ENCODE measurements at places on chromosomes 7 and 10.

GRCh38 chr10:32713560-32713959, 244.5 kb downstream of the ITGB1 start:
- DNase-seq: no peak

- DNase-seq: no peak
Measured at GRCh38 chr7:30148951-30149459, 14.2 kb downstream of the MTURN start.

- no peak for DNase-seq
Measured at GRCh38 chr7:119392-120163, 72.8 kb upstream of the FAM20C start.

- no peak for DNase-seq
Measured at GRCh38 chr7:1513657-1514095, 9.5 kb upstream of the INTS1 start.

DNA sequence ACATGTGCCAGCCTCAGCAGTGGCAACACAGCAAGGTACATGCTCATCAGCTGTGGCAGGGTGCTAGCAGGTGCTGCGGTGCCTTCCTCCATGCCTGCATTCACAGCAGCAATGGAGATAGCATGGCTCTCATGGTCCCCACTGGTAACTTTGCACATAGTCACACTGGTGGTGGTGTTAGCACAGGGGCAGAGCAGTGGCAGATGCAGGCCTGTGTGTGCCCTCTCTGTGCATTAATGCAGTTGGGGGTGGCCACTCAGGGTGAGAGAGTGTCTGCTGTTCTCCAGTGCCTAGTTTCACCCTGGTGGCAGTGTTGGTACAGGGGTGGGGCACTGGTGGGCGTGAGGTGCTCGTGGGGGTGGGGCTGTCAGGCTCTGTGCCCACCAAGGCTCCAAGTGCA, 17.7 kb upstream of the PPP1R3A start:
- DNase-seq: no peak

DNA sequence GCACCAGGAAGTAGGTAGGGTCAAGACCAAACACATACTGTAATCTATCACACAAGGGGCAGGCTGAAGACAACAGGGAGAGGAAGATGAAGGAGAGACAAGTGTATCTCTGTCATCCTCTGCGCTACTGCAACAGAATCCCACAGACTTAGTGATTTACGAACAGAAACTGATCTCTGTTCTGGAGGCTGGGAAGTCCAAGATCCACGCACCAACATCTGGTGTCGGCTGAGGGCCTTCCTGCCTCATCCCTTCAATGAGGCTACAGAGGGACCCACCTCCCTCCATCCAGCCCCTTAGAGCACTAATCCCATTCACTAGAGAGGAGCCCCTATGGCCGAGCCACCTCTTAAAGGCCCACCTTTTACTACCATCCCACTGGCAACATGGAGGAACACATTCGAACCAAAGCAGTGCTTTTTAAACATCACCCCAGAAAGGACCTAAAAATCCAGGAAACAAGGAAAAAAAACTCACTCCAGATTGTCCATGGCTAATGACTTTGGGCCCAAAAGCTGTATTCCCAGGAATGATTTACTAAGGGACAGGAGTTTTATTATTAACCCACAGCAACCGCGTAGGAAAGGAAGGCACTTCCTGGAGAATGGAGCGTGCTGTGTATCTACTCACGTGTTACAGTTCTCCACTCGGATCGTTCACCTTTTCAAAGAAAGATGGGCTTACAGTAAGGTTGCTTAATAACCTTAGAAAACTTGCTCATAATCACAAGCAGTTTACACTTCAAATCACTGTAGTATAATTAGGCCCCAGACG, 4.2 kb downstream of the BNIP3 start:
- no peak for DNase-seq

DNA sequence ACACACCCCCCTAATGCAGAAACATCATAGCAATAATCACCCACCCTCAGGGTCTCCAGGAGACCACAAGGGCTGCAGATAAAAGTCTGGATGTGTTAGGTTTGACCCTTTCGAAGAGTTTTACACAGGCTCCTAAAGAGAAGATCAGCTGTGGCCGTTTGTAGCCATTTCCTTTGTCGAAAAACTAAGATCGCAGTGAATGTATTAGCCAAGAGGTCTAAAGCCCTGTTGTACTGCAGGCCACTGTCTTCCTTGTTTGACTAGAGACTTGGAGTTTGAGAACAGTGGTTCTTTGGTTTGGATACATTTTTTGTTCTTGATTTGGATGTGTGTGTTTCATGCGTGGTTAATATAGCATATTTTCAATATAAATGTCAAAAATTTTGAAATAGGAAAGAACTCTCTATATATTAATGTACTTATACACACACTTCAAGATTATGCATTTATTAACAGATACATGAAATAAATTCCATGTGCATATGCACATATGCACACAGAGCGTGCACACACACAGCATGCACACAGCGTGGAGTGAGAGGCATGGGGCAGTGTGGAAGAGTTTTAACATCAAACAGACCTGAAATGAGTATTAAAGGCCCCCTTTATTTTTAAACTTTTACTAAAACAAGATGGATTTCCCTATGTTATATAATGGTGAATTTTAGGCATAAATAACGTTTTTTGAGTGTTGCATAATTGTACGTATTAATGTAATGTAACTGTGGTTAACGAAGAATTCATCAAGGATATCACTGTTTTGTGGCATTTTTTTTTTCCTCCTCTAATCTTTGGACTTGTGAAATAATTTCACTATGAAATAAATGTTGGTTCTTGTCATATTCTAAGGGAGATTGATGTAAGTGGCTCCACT, 2.2 kb downstream of the IKZF1 start:
- DNase-seq: no peak

GRCh38 chr10:48389272-48389671, 82.8 kb downstream of the MAPK8 start:
- no peak for DNase-seq

DNA sequence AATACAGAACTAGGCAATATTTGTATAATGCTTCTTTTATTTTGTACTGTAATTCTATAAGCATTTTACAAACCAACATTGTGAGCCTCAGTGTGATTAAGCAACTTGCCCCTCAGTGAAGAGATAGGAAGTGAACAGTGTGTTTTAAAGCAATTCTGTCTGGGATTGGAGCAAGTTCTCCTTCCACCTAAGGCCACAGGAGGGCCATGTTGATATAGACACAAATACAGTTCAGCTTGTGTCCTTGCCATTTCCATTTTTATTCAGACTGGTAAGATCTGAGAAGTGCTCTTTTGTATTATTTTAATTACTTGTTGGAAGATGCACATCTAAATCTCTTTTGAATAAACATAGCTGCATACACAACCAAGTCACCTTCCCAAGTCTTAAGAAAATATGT, 416.3 kb upstream of the COBL start:
- no peak for DNase-seq

- no peak for DNase-seq
Measured at GRCh38 chr10:28566458-28567015, 33.6 kb downstream of the WAC start.

DNA sequence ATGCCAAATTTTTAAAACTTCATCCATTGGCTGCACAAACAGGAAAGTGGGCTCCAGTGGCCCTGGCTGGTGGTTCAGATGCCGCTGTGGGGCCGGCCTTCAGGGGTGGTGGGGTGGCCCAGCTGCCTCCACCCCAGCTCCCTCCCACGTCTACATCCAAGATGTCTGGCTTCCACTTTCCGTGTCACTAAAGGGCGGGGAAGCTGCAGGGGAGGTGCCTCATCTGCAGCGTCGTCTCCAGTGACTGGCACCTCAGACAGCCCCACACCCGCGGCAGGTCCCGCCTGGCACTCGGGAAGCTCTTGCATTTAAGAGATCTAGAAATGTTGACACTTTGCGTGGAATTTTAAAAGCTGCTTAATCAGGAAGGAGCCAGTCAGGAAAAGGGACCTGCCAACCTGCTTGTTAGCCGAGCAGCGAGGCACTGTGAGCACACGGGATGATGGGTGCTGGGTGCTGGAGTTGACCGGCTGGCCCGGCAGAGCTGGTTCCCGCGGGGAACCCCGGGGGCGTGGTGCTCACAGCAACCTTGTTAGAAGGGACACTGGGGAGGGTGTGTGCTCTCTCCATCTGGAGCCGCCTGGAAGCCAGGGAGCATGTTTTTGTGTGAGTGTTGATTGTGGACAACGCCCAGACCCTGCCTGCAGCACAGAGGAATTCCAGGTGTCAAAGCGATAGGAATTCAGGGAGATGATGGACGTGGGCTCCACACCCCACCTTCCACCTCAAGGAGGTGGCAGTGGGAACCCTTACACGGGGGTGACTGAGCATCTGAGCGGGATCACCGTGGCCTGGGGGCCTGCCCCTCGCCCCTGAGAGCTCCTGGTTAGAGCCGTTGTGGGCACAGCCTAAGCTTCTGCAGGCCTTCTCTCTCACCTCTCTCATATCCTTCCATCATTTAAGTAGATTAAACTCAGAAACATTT, 320.5 kb downstream of the PTPRN2 start:
- DNase-seq: peak; percentile 77

DNA sequence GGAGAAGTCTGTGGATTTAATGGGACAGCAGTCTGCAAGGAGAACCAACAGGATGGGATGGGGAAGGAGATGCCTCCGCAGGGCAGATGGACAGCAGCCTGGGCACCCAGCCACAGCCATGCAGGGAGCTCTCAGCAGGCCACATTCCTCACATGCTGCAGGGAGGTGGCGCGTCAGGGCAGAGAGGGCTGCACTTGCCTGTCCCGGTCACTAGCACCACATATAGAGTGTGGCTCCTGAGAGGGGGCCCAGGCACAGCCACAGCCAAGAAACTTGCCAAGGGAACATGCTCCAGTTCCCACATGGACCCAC, 86.8 kb upstream of the ZMIZ1 start:
- DNase-seq: no peak

DNA sequence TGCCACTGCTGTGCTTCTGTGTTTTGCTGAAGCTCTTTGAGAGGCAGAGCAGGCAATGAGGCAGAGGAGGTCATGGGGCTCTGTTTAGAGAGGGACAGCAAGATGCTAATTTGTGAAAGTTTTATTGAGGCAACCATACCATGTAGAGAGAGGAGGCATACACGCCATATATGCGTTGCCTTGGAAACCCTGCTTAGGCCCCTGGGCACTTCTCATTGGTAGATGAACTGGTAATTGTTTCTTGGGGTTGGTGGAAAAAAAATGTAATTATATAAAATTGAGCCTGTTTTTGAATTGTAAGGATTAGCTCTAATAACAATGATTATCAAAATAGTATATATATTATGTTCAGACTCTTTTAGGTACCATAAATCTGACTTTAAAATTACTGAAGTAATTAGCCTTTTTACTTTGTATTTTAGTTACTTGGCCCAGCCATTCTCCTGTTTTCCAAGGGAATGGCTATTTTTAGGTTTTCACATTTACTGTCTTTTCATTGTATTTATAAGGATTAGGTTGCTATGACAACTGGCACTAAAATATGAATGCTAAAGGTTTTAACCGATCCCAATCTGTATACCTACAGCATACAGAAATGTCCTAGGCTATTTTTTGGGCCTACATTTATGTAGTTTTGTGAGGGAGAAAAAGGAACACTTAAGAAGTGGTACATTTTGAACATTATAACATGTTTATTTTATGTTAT, 52.4 kb downstream of the BZW2 start:
- DNase-seq: no peak

DNA sequence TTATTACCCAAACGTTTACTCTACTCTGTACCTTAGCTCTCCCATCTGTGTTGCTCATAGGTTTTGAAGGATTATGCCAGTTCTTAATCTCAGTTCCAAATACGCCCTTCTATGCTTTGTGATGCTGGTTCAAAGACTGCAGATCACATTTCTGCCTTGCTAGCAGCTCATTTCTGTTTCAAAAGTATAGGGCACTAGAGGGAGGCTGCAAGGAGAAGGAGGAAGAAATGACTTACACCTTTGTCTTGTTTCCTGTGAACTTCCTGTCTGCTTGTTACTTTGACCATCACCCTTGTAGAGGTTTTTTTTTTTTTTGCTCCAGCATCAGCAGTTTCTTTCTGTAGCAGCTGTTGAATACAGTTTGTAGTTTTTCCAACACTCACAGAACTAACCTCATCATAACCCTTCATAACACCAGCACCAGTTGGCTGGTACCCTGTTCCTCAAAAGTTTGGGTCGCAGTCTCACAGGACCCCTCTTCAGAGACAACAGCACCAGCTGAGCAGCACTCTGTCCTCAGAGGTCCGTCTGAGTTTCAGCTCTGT, 16.5 kb downstream of the SLK start:
- DNase-seq: no peak

DNA sequence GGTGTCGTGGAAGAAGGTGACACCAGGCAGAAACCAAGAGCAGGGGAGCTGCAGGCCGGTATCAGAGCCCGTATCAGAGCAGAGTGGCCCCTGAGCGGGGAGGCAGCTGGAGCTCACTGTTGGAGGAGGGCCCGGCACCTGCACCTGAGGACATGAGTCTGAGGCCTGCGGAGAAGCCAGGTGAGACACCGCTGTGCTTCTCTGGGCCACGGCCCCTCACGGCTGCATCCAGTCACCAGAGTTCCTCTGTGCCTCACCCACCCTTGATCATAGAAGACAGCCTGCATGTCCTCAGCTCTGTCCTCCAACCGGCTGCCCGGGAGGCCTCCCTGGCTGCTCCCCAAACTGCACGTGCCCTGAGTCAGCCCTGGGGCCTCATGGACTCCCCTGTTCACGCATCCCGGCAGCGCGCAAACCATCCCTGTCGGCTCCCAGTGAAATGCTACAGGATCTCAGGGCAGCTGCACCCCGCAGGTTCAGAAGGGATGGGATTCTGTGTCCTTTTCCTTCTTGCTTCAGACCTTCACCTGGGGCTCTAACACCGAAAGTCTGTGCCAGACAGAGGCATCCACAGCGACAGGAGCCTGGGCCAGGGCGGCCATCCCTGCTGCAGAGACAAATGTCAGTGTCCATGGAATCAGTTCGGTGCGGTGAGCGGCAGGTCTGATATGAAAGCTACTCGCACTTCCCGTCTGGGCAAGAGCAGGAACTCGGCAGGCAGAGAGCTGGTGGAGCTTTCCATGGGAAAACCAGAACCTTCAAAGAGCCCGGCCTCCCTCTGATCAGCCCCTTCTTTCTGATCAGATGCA, 111.9 kb upstream of the FAM20C start:
- peak; percentile 16 for DNase-seq

DNA sequence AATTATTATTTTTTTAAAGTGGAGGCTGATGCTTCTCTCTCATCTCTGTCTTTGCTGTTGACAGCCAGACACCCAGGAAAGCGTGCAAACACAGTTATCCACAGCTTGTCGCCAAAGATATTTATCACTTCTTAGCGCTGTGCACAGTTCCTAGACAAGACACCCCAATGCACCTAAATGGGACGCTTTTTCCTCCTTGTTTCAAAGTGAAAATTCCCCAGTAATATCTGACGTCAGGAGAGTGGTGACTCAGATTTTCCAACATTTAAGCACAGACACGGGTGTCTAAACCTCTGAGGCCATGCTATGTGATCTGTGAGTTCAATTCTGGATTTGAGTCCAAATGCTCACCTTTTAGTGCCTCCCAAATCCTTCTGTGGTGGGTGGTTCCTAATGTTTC, 151.6 kb downstream of the EMX2 start:
- no peak for DNase-seq

DNA sequence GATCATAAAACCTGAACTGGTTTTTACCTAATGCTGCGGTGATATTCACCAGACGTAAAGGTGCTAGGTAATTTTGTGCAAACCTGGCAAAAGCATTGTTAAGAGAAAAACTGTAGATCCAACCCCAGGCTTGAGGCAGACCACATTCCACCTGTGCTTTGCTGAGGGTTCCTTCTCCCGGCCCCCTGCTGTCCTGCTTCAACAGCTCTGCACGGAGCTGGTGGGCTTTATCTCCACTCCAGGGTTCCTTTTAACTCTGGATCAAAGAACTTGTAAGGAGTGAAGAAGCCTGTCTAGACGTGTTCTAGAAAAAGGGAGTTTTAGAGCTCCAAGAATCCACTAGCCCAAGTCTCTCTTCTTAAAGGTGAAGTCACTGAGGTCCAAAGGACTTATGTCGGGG, 87.5 kb upstream of the NMT2 start:
- no peak for DNase-seq

- DNase-seq: no peak
Measured at GRCh38 chr10:90126256-90126595, 424.8 kb downstream of the KIF20B start.
